Hematopoietic multipotent progenitor cell treated with erythropoietin and hydrocortisone succinate and interleukin-3 and kit ligand, for 17 days (in vitro differentiated cells): ENCODE measurements at places on chromosomes 7 and 10.

GRCh38 chr10:51653025-51653424 lies 46.4 kb downstream of the CSTF2T start:
- no peak for DNase-seq

- no peak for DNase-seq
These were observed 688.1 kb downstream of the SUGCT start for GRCh38 chr7:40822861-40823260.

- no peak for DNase-seq
These were observed 354.5 kb upstream of the ZMIZ1 start for GRCh38 chr10:78714225-78714624.

DNA sequence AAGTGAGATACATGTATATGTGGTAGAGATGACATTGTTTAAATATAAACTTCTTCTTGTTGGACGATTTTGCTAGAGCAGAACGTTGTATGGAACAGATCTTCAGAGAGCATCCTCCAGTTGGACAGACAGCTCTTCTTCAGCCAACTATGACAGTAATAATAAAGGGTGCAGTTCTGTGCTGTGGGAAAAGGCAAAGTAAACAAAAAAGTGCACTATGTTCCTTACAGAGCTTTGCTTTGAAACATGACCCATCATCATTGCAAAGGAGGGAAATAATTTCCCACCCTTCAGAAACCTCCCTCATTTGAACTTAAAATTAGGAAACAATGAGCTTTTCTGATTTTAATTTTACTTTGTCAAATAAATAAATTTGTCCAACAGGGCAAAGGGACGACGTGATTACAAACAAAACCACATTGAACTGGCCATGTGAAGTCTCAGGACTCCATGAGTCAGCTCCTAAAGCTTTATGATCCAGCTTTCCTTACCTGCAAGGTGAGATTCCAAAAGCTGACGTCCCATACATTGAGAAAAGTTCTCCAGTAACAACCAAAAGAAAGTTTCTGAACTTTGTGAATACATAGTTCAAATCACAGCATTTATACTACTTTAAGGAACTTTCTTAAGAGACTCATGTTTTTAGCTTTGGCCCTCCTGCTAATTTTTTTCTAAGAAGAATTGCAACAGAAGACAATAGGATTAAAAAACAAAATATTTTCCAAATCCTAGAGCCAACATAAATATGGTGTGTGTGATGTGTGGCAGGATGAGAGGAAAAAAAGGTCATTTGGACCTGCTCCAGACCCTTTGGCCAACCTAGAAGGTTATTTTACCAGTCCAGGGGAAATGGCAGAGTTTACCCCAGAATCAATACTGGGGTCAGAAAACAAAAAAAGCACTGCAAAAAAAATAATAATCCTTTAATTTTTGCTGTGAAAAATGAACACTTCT lies 565.4 kb upstream of the NRP1 start:
- no peak for DNase-seq

- DNase-seq, result no peak
These were observed 276.2 kb downstream of the USP6NL start for GRCh38 chr10:11335167-11335652.

- no peak for DNase-seq
These were observed 63.7 kb downstream of the ARHGAP12 start for GRCh38 chr10:31864834-31865518.
